ENCODE measurements at places on chromosomes 11 and 22.

GRCh38 chr11:78189851-78190250, 1.1 kb downstream of the USP35 start:
- DNase-seq, result no peak

DNA sequence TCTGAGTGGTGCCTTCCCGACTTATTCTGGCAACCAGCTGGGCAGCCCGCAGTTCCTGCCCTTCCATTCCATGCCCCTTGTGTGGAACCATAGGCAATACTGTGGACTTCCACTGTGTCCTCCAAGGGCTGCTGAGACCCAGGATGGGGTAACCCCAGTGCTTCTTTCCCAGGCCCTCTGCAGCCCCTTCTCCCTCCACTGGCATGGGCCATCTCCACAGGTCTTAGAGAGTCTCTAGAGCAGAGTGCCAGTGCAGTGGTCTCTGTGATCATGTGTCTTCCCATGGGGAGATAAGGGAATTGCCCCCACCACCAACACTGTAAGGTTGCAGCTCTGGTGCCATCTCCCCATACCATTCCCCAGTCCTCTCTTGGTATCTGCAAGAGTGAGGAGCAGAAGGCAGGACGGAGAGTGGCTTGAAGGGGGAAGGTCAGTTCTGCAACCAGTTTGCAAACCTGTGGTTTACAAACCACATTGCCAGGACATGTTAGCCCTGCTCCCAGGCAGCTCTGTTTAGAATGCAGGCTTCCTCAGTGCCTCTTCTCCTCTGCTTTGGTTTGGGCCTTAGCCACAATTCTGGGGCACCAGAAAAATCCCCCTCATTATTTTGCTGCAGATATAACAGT, 20.9 kb upstream of the DRD2 start:
- no peak for DNase-seq

DNA sequence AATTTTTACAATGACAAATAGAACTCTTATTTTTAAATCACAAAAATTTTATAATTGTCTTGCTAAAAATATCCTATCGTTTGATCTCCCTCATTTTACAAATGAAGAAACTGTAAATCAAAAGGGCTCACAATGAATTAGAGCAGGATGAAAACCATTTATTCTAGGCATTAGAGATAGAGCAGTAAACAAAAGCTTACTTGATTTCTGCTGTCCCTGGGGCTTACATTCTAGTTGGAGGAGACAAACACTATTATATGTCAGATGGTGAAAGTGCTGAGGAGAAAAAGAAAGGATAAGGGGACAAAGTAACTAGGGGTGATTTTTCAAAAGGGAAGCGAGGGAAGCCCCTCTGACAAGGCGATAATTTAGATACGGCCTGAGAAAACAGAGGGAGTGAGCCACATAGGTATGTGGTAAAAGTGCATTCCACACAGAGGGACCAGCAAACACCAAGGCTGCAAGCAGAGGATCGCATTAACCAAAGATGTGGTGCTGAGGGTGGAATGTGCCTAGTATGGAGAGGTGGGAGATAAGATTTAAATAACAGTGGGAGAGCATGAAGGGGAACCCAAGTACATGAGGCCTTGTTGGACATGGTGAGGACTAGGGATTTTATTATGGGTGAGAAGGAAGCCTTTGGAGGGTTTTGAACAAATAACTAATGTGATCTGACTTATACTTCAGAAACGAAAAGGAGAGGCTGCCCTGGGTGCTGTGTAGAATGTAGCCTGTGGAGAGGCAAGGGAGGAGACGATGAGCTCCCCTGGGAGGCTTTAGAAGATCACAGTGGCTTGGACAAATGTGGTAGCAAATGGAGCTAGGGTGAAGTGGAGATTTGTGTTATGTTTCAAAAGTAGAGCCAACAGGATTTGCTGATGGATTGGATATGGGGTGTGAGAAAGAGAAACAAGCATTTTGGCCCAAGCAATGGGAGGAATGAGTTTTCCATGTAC, 62.1 kb downstream of the PDHX start:
- DNase-seq, result no peak

DNA sequence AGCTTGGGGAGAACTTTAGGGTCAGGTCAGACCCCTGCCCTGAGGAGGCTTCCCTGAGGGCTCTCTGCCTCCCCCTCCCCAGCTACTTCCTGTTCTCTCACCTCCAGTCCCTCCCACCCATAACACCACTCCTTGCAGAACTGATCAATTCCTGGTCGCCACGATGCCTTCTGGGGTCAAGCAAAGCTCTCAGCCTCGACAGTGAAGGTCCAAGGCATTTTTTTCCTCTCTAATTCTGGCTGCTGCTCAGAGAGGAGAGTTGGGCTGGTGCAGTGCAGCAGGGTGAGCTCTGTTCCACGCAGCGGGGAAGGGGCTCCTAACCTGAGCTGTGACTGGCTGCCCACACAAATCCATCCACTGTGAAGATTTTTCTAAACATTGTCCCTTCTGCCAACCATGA, 628.4 kb downstream of the BRD1 start:
- no peak for DNase-seq

DNA sequence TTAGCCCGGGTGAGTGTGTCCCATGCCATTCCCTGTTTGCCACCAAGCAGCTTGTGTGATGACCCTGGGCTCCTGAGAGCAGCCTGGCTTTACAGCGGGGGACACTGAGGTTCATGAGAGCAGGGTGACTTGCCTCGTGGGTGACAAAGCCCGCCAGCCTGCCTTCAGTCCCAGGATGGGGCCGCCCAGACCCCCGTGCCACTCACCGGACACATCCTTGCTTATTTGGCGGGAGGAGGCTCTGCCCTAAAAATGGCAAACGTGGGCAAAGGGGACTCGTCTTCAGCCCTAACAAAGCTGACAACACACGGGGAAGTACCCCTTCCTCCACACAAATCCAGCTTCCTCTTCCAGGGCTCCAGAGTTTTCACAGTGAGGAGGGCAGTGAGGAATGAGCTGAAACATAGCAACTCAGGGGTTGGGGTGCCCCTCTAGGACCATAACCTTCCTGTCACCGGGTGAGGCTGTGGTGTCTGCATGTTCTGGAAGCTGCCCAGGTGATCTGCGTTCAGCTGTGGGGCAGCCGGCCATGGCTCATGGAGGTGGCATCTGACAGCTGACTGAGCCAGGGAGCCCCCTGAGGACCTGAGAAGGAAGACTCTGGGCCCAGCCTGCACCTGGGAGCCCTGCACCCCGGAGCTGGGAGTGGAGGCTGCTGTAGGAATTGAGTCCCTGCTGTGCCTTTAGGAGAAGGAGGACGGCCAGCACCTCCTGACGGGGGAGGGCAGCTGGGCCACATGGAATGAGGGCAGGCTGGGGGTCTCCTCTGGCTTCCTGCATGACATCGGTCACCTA, 16.7 kb downstream of the RIBC2 start:
- DNase-seq, result no peak

DNA sequence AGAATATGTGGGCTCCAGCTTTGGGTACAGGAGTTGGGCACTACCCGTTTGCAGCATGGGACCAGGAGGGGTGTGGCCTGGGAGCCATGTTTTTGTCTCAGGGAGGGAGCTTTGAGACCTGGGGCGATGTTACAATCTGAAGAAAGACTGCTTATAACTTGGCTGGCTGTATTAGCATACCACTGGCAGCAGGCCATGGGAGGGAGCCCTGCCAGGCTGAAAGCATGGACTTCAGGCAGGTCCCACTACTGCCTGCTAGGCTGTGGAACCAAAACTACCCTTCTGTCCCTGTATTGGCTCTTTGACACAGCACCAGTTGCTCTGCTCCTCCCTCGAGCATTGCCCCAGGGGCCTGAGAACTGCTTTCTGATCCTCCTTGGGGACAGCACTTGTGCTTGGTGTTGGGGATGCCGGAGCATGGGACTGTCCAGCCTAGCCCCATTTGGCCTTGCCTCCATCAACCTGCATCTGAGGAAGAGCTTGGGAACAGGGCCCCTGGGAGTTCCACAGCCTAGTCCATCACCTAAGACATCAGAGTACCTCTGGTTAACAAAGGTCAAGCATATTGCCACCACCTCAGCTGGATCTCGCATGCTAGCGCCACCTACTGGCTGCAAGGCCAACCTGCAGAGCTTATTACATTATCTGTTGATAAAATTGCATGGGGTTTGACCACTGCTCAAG, 217.4 kb downstream of the SBF2 start:
- no peak for DNase-seq

DNA sequence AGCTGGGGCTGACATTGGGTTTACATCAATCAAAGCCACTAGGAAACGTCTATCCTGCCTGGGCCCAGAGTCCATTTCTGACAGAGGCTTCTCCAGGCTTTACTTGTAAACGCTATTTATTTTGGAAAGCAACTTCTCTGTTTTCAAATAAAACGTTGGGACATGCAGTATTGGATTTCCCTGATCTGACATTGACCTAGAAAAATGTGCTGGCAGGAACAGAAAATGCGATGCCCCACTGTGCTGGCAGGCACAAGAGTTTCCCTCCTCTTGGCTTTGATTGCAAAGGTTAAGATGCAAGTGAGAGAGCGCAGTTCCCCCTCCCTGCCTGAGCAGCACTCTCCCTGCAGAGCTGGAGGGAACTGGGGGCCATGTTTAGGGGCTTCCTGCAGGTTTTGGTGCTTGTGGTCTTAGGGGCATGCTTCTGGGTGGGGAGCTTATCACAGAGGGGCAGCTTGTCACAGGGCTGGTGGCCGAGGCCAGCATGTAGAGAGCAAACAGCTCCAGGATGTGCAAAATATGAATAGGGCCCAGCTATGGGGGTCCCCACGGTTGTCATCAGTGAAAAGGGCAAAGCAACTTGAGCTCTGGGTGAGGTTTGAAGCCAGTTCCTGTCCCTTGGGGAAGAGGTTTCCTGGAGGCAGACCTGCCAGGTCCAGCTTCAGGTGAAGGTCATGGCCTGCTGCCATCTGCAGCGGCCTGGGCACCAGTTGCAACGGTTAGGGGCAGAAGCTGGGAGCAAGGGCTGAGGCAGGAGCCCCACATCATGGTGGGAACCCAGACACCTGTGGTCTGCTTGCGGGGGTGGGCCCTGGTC, 42.3 kb upstream of the DKK3 start:
- DNase-seq, result no peak

DNA sequence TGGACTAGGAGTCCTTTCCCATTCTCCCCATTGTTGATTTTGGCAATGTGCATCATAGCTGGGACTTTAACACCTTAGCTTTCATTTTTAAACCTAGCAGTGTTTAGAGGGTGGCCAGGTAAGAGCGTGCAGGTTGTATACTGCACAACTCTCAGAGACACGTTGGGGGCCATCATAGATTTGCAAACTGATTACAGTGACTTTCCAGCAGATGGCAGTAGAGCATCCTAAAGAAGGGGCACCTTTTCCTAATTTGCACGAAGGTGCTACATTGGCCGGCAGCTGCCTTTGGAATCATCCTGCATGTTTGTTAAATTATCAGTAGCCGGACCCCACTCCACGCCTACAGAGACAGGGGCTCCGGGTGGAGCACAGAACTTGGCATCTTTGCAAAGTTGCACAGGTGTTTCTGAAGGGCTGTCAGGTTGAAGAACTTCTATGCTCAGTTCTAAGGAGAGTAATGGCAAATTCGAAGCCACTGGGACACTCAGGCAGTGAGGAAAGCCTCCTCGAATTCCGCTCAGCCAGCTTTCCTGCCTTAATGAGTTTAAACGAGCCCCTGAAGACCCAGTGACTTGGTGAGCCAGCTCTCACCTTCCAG, 7.7 kb downstream of the LHFPL7 start:
- DNase-seq, result peak; percentile 65

DNA sequence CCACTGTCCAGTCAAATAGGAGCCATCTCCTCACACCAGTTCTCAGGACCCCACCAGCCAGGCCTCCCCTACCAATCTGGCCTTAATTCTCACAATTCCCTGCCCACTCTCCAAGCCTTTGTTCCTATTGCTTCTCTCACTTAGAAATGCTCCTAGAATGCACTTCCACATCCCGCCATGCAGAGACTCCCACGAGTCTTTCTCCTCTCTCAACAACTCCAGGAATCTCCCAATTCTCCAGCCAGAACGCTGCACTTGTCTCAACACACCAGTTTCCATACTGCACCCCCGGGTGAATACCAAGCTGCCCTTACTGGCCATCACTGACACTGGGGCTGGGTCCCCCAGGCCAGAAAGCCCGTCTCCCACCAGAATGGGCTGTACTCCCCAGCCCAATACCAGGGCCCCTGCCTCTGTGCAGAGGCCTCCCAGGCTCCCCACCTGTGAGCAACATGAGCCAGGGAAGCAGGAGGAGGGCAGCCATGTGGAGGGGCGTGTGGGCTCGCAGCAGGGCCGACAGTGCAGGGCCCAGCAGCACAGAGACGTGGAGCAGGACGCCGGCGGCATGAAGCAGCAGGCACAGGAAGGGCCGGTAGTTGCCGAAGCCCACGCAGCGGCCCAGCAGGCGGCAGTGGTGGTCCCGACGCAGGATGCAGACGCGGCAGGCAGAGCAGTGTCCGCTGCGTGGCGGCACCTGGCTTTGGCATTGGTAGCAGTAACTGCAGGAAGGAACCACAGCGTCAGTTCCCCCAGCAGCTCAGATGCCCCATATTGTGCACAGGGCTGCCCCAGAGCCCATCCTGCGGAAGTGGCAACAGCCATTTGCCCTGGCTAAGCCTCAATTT, 2.4 kb downstream of the ZDHHC24 start:
- no peak for DNase-seq

DNA sequence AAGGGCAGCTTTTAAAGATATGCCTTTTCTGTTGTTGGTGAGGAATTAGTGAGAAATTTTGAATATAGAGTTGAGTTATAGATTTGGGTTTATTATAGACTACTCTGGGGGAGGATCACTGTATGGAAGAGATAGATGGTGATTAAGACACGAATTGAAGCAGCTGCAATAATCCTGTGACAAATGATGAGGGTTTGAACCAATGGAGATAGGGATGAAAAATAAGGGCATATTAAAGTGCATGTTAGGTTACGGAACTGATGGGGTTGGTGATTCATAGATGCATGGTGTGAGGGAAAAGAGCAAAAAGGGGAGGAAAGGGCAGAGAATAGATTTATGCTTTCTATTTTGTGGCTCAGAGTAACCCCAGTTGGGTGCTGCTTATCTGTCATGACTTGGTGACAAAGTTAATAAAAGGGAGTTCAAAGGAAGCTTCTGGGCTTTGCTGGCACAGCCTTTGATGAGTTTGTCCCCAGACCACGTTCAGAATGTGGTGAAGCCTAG, 11.8 kb downstream of the C11orf87 start:
- no peak for DNase-seq

- DNase-seq, result no peak
Observed at GRCh38 chr11:61049859-61050258, 52.4 kb upstream of the CD5 start.

DNA sequence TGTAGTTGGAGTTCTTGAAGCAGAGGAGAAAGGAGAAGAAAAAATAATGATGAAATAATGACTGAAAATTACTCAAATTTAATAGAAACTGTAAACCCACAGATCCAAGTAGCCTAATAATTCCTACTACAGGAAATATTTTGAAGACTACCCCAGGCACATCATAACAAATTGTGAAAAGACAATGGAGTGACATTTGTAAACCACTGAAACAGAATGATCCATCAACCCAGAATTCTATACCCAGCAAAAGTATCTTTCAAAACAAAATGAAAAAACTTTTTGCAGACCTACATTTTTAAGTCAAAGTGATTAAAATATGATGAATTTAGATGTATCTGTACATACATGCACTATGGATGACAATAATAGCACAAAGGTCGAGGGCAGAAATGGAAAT, 194.6 kb downstream of the TMEM135 start:
- no peak for DNase-seq

Measured in NCI-H2171 (cell line).